ENCODE measurements at places on chromosomes 1 and 21.

- peaks cover 35% of the 10 kb centered on the region for H3K4me1 ChIP-seq
- peak overlapping the region; percentile 61 for H3K27ac ChIP-seq
- peaks cover 13% of the 10 kb centered on the region for H3K36me3 ChIP-seq
- DNase-seq: no peak
- no peaks in the 10 kb centered on the region for H3K27me3 ChIP-seq
- H3K4me3 ChIP-seq: no peak overlapping the region
Measured at GRCh38 chr1:246332078-246332477, 175.0 kb downstream of the SMYD3 start.

GRCh38 chr1:87330057-87330884 is 1.6 kb downstream of the LMO4 start:
- no peaks in the 10 kb centered on the region for H3K27me3 ChIP-seq
- peak; percentile 42 for DNase-seq

DNA sequence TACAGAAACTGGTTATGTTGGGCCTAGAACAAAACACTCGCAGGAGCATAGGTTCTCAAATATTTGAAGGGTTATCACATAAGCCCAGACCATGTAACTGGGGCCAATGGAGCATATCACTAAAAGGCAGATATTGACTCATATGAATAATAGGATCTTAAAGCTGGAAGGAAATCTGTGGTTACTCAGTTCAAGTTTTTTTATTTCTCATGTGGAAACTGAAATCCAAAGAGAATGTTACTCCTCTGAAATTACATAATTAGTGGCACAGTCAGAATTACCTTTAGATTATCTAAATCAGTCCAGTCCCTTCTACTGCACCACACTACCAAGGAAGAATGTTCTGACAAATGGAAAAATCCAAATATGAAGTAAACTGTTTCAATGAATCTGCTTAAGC is 12.0 kb downstream of the SLAMF8 start:
- no peak overlapping the region for H3K4me3 ChIP-seq
- H3K36me3 ChIP-seq: peaks cover 2% of the 10 kb centered on the region
- peaks cover 9% of the 10 kb centered on the region for H3K4me1 ChIP-seq
- no peak overlapping the region for H3K27ac ChIP-seq
- no peak for DNase-seq
- H3K27me3 ChIP-seq: peaks cover 1% of the 10 kb centered on the region

DNA sequence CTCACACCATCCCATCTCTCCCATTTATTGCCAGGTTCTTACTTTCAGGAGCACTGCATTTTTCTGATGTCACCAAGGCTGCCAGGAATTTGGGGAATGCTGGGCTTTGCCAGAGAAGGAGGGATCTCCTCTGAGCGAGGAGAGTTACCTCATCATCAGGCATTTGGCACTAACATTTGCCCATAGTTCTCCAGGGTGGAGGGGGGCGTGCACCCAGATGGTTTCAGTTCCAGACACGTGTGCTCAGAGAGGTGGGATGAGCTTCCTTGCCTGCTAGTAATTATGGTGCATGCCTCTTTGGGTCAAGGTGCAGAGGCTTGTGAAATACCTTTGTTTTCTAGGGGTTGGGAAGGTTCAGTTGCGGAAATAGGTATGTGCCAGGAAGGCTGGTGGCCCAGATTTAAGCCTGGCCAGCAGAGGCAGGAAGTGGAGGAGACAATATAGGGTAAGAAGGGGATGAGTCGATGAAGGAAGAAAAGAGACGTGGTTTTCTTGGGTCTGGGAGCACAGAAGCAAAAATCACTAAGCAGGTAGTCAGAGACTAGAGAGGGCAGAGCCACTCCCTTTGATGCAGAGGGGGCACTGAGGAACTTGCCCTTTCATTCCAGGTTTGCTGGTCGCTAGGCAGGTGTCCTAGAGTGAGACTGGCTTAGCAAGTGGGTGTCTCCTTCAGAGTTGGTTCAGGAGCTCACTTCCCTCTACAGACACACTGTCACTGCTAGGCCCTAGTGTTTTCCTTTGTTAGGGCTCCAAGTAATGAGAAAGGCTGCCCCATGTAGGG is 7.2 kb downstream of the TUFT1 start:
- H3K27ac ChIP-seq: peak overlapping the region; percentile 98

- DNase-seq: no peak
- H3K4me3 ChIP-seq: no peak overlapping the region
- H3K36me3 ChIP-seq: peaks cover 7% of the 10 kb centered on the region
- H3K27ac ChIP-seq: peak overlapping the region; percentile 67
Measured at GRCh38 chr1:19202396-19202795, 7.7 kb downstream of the UBR4 start.

DNA sequence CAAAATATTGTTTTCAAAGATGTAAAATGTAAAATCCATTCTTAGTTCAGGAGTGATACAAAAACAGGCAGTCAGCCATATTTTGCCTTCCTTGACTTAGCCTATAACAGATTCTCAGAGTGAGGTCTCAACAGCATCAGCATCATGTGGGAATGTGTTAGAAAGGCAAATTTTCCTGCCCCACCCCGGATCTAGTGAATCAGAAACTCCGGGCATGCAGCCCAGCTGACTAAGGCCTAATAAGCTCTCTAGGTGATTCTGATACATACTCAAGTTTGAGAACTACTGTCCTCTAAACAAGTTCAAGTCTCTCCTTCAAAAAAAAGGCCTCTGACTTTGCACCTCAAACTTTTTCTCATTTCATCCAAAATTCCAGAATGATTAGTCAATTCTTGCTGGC is 46.9 kb upstream of the PRRC2C start:
- DNase-seq: no peak
- no peaks in the 10 kb centered on the region for H3K36me3 ChIP-seq
- peaks cover 4% of the 10 kb centered on the region for H3K4me1 ChIP-seq
- H3K27ac ChIP-seq: no peak overlapping the region
- no peaks in the 10 kb centered on the region for H3K27me3 ChIP-seq
- H3K4me3 ChIP-seq: no peak overlapping the region

DNA sequence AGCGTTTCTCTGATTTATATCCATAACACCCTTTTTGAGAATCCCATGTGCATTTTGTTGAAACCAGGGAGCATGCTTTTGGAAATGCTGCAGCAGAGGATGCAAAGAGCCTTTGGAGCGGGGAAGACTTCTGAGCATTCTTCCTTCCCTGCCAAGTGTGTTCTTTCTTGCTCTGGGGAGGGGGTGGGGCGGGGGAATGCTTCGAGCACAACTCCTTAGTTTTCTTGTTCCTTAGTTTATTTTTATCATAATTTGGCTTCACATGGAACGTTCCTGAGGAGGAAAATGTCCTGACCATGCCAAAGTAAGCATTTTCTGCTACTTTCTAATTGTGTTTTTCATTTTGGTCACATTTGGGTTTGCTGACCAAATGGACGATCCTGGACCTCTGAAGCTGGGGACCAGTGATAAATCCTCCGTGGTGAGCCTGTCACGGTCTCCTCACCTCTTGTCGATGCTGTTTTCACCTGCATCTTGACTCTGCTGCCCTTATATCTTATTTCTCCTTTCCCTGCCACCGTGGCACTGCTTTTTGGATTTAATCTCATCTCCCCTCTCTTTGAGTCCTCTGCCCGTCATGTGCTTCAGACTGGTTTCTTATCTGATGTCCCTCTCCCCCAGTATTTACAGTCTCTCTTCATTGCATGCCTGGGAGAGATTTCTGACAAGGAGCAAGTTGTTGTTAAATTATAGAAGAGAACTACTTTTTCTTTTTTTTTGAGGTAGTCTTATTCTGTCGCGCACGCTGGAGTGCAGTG is 2.4 kb downstream of the CTPS1 start:
- DNase-seq: no peak
- H3K36me3 ChIP-seq: peaks cover 16% of the 10 kb centered on the region
- no peaks in the 10 kb centered on the region for H3K27me3 ChIP-seq
- H3K27ac ChIP-seq: peak overlapping the region; percentile 6
- peak overlapping the region; percentile 19 for H3K4me3 ChIP-seq

GRCh38 chr1:160925652-160926244 is 28.9 kb downstream of the ITLN2 start:
- H3K27me3 ChIP-seq: no peaks in the 10 kb centered on the region
- no peak overlapping the region for H3K4me3 ChIP-seq
- DNase-seq: no peak
- no peaks in the 10 kb centered on the region for H3K4me1 ChIP-seq
- no peak overlapping the region for H3K27ac ChIP-seq

- no peak for DNase-seq
- H3K36me3 ChIP-seq: no peaks in the 10 kb centered on the region
- no peak overlapping the region for H3K4me3 ChIP-seq
- H3K27ac ChIP-seq: no peak overlapping the region
- H3K4me1 ChIP-seq: no peaks in the 10 kb centered on the region
Measured at GRCh38 chr1:75014250-75014649, 119.9 kb upstream of the LHX8 start.

DNA sequence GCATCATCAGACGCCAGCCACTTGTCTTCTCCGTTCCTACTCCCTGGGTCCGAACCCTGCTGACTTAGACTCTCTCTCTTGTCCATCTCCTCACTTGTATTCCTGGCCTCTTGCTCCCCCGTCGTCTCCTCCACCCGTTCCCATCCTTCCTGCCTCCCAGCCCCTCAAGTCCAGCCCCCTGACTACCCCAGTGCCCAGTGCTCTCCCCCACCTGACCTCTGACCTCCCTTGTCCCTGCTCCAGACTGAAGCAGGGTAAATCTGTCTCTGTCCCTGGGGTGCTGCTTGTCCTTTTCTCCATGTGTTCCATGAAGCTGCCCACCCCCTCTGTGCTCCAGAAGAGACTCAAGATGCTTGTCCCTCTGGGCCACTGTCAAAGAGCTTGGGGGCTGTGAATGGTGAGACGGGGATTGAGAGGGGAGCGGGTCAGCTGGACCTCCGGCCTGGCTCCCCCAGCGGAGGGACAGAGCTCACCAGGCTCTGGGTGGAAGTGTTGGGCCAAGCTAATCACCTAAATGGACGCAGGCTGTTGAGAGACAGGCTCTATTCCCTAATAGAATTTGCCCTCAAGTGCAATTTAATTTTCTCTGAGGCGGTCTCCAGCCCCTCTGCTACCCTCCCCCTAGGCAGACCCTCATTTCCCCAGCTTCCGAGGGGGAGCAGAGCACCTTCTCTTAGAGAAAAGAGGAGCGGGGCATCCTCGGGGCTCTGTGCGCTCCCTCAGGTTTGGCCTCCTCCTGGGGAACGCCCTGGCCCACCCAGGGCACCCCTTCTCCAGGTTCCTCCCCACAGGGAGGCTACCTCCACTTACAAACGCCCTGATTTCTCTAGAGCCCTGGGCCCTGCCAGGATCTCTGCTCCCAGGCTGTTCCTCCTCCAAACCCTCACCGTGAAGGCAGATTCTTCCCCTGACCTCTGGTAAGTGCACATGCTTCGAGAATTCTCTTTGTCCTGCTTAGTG is 11.0 kb upstream of the LHX4 start:
- no peaks in the 10 kb centered on the region for H3K36me3 ChIP-seq
- no peak overlapping the region for H3K4me3 ChIP-seq
- no peaks in the 10 kb centered on the region for H3K4me1 ChIP-seq
